ENCODE measurements at places on chromosomes 7 and 10.

- DNase-seq = peak; percentile 76
Observed at GRCh38 chr7:151083071-151083823, at the start of gene TMUB1. Gene TMUB1 (minus strand): TSS chr7:151083493. CDS start chr7:151082563, 930 bp downstream.

- DNase-seq = no peak
Observed at GRCh38 chr10:3830946-3831345, 45.9 kb upstream of the KLF6 start.

DNA sequence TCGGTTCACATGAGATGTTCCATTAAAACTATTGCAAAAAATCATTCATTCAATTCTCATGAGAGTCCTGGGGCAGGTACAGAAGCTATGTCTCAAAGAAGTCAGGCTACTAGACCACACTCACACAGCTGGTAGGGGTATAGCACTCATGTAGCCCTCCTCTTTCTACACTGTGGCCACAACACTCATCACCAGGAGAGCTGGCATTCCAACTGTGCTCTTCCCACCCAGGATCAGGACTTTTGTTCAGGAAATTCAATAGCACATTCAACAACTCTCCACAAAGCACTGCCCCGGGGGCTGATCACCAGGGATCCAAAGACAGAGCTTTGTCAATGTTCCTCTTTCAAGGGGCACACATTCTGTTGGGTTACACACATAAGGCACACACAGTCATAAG, 31.0 kb upstream of the C10orf90 start:
- DNase-seq = no peak

- no peak for DNase-seq
Observed at GRCh38 chr7:1939434-1940401, 269.6 kb downstream of the ELFN1 start.

- DNase-seq = no peak
Observed at GRCh38 chr10:14060320-14061070, 270.2 kb downstream of the FRMD4A start.

DNA sequence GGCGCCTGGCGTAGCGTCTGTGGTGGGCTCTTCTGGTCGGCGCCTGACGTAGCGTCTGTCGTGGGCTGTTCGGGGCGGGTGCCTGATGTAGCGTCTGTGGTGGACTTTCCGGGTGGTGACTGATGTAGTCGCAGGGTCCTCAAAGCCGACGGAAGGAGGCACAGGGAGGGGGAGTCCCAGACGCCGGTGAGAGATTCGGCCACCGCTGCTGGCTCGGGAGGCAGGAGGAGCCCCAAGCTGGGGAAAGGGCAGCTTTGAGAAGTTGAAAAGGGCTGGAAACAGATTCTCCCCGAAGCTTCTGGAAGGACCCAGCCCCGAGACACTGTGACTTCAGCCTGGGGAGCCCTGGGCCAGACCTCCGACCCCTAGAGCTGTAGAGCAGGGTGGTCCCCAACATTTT, 105.7 kb downstream of the DNAJB6 start:
- DNase-seq = no peak

GRCh38 chr10:102068216-102068615, 3.1 kb downstream of the HPS6 start:
- DNase-seq = peak; percentile 36

DNA sequence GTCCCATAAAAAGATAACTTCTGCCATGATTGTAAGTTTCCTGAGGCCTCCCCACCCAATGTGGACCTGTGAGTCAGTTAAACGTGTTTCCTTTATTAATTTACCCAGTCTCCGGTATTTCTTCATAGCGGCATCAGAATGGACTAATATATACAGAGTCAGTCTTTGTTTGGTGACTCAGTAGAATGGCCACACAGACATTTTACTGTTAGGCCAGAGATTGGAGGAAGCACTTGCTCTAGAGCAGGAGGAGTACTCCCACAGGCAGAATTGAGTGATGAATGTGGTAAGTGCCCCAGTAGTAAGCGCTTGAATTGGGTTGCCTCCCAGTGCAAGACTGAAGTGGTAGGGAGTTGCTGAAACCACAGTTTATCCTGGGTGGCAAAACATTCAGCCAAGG, 149.5 kb upstream of the SMIM30 start:
- no peak for DNase-seq
